ENCODE measurements at places on chromosomes 4 and X. TPM values are rescaled to one million over a fixed set of nuclear protein-coding genes. Genes with fewer than 3 reads are reported as not detected.

GRCh38 chr4:152385551-152385950 lies 150.3 kb downstream of the FBXW7 start:
- DNase-seq, result no peak

DNA sequence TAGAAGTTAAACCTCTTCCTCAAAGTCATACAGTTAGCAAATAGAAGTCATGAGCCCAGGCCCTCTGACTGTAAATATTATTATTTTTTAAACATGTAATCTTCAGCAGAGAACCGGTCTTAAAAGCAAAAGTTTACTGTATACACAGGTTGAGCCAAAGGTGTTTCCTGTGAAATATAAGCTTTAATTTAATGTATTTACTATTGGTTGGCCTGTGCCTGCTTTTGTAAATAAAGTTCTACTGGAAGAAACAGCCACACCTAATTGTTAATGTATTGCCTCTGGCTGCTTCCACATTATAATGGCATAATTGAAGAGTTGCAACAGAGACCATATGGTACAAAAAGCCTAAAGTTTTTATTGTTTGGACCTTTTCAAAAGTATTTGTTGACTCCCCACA lies 61.0 kb upstream of the PRDM8 start:
- no peak for DNase-seq

- no peak for DNase-seq
Observed at GRCh38 chr4:148097801-148098200, 344.4 kb downstream of the NR3C2 start.

Gene BGN
- total RNA-seq, result not detected

DNA sequence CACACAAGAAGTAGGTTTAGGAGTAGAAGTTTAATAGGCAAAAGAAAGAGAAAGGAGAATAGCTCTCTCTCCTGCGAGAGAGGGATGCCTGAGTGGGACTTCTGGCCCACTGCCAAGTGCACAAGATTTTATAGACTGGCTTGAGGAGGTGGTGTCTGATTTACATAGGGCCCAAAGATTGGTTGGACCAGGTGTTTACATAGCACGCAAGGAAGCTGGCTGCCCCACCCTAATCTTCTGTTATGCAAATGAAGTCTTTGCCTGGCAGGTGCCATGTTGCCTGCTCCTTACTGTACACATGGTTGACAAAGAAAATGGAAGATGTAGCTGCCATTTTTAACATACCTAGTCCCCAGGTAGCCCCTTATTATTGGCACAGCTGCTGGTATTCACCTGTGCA lies 170.8 kb upstream of the GATB start:
- DNase-seq, result no peak

Gene ARHGEF6
- total RNA-seq, result 45.7 TPM

Gene C4orf51
- not detected for total RNA-seq

DNA sequence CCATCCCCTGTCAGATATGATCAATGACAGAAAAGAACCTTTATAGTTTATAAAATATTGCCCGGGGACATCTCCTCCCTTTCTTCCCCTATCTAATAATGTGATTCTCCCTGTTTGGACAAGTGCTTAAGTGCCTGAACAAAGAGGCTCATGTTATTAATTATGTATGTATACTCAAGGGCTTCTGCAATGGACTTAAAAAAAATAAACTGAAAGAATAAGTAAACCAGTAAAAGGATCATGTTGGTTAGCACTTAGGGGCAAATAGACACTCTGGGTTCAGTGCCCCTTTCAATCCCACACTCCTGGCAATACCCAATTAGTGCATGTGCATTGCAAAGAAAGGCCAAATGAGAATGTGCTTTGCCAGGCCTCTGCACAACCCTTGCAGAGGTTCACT lies 30.7 kb upstream of the RPS6KA6 start:
- no peak for DNase-seq

GRCh38 chr4:172042714-172043114 lies 229.5 kb downstream of the GALNTL6 start:
- DNase-seq, result no peak

DNA sequence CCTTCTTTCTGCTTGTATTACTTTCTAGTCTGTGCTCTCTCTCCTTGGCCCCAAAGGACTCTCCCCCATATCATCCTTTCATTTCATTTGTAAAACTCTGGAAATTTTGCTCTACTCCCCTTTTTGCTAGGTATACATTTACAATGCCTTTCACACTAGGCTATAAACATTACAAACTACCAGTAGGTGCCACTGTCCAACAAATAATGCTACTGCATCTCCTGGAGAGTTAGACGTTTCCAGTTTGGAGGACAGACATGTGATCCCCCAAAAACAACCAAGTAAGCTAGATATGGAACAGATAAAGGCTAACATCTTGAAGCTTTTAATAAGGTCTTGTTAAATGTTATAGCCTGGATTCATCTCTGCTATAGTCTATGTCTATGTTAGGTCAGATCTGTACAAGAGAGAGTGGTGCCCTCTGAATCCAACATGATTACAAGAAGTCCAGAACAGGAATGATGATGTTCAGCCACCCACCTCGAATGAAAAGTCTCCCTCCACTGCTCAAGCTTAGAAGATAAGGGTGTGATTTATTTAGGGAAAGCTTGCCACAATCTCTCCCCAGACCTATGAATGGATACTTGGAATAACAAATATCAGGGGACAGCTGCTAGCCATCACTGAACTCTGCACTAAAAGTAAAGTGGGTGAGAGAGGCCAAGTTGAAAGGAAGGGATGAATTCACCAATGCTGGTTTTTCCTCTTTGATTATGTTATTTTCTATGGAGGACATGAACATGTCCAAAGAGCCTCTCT lies 14.3 kb downstream of the CBR4 start:
- no peak for DNase-seq

GRCh38 chr4:81562093-81562492 lies 90.4 kb upstream of the RASGEF1B start:
- DNase-seq, result no peak

- no peak for DNase-seq
Observed at GRCh38 chrX:132497432-132497831, 8.6 kb upstream of the MBNL3 start.

Gene XAGE2
- not detected for total RNA-seq

DNA sequence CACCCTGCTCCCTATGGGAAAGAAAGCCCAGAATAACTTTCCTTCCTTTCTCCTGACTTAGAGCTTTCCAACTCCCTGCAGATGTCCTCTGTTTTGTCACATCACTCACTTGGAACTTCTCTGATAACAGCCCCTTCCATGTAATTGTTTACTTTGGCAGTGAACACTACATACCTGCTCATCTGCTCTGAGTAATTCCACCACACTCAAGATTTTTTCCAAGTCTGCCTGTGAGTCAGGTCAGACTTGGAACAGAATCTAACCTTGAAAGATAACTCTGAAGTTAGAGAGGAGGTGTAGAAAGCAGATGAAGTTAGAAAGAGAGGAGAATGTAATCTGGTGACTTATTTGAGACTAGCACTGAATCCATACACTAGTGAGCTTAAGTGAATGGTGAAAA lies 7.4 kb downstream of the MAGEB10 start:
- no peak for DNase-seq

GRCh38 chr4:37825968-37826294 lies 555 bp upstream of the PGM2 start:
- DNase-seq, result no peak

GRCh38 chrX:76454456-76454927 lies 27.0 kb downstream of the MAGEE1 start:
- DNase-seq, result no peak

DNA sequence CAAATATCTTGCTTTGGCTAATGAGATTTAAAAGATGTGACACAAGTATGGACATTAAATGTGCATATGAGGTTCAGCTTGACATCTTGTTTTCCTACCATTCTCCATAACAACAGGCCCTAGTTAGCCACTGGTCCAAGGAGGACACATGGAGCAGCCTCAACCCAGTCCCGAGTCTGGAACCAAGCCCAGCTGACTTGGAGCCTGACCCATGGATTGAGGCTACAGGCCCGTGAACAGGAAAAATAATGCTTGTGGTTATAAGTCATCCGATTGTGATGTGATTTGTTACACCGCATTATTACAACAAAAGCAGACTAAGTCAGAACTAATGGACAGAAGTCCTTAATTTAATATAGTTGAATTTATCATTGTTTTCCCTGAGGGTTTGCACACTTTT lies 123.2 kb upstream of the BANK1 start:
- DNase-seq, result no peak

GRCh38 chr4:27218013-27218412 lies 357.4 kb downstream of the STIM2 start:
- DNase-seq, result no peak

DNA sequence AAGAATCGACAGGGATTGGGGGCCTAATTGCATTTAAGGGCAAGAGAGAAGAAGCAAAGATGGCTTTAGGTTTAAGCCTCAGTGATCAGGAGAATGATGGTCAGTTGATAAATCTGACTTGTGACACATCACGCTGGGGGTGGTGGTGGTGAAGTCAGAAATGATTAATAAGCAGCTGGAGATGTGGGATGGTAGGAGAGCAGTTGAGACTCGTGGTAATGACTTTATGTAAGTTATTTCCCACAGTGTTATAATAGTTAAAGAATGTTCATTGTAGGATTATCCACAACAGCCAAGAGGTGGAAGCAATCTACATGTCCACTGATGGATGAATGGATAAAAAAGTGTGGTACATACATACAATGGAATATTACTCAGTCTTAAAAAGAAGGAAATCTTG lies 178.9 kb upstream of the GPC4 start:
- no peak for DNase-seq

Gene OPRPN
- total RNA-seq, result not detected

DNA sequence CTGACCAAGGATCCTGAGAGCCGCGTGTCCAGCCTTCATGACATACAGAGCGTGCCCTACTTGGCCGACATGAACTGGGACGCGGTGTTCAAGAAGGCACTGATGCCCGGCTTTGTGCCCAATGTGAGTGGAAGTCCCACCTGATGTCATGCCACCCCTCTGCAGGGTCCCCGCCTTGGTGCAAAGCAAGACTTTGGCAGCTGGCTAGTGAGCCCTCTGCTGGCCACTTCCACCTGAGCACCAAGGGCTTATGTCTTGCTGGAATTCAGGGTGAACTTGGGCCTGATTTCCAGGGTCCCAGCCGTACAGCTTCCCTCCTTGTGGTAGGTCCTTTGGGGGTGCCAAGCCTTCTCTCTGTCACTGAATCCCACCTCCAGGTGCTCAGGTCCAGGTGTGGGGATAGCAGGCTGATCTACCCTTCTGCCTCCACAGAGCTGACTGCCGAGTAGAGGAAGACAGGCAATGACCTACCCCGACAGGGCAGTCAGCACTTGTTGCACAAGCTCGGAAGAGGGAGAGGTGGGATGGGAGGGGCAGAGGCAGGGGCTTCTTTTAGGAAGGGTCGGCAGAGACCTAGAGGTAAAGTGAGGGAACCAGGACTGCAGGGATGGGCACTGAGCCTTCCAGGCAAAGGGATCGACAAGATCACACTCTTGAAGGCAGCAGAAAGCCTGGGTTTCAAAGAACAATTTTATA lies 248.1 kb downstream of the EVC2 start:
- DNase-seq, result peak; percentile 18

- DNase-seq, result no peak
Observed at GRCh38 chr4:87500092-87500462, 29.1 kb downstream of the SPARCL1 start.

Gene CENPE
- 39.0 TPM for total RNA-seq

GRCh38 chrX:151174581-151175282 lies 1.7 kb upstream of the GPR50 start:
- DNase-seq, result no peak

Gene ADH7
- total RNA-seq, result not detected

DNA sequence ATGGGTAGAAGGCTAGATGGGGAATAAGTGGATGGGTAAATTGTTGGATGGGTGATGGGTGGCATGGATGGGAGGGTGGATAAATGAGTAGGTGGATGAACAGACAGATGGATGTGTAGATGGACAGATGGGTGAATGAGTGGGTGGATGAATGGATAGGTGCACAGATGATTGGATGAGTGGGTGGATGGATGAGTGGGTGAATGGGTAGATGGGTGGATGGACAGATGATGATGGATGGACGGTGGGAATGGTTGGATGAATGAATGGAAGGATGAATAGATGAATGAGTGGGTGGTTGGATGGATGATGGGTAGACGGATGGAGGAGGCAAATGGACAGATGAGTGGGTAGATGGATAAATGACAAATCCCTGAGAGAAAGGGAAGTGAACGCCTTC lies 68.3 kb downstream of the EVC2 start:
- DNase-seq, result no peak

DNA sequence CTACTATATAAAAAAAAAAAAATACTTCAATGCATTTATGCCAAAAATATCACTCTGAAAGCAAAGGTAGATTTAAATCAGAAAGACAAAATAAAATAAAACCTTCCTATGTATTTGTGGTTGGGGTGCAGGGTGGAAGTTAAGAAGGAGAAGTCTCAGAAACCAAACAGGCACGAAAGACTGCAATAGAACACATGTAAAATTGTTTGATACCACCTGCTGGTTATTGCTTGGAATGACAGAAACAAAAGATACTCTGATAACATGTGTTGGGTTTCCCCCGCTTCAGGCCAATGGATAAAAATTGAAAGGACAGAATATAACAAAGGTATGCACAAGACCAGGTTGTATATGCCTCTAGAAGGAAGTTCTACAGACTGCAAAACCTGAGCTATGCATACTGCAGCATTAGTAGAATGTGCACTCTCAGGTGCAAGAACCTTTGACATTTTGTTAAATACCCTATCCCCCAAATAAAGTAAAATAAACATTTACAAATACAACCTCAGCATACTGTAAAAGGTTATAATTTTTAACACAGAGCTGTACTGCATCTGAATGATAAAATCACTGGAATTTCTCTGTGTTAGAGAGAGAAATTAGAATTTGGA lies 118.8 kb downstream of the GABRA2 start:
- DNase-seq, result no peak

DNA sequence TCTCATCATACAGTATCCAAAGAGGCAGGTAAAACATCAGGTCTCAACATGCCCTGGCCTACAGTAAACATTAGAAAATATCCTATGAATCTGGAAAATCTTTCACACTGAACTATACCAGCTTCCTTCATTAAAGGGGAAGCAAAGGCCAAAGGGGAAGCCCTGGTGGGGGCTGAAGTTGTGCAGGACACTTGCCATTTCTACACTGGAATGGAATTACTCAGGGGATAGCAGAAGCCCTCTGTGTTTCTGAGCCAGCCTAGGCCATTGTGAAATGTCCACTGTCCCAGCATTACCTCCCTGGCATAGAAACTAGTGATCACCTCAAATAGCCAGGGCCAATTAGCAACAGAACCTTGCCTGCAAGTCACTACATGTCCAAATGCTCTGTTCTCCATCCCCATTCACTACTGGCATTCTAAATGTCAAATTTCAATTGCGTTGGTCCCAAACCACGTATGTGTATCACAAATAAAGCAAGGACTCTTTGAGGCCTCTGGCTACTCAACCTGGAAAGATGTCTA lies 429.9 kb downstream of the AFF2 start:
- no peak for DNase-seq

- no peak for DNase-seq
Observed at GRCh38 chrX:10414862-10415261, 205.5 kb downstream of the MID1 start.

Gene STAP1
- total RNA-seq, result 3.0 TPM

GRCh38 chr4:161696944-161697343 lies 466.9 kb downstream of the FSTL5 start:
- DNase-seq, result no peak

Measured in activated CD8-positive, alpha-beta T cell treated with anti-CD3 and anti-CD28 coated beads for 36 hours (primary cell).